ENCODE measurements at places on chromosomes 5 and 9.

DNA sequence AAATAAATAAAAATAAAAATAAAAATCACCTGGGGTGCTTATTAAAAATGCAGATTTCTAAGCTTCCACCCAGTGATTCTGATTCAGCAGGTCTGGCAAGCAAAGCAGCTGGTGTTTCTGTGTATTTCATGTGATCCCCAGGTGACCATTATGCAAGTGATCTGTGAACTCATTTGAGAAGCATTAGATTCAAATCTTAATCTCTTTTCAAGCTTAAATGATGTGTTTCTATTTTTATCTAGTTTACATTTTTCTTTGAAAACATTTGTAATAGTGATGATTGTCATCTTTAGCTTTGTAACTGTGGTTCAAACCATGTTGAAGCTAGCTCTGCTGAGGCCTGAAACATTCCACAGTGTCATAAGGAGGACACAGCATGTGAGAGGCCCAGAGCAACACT is 804.8 kb upstream of the ZNF608 start:
- DNase-seq, result no peak

- no peak for DNase-seq
Observed at GRCh38 chr9:36993933-36994764, 39.9 kb downstream of the PAX5 start.

DNA sequence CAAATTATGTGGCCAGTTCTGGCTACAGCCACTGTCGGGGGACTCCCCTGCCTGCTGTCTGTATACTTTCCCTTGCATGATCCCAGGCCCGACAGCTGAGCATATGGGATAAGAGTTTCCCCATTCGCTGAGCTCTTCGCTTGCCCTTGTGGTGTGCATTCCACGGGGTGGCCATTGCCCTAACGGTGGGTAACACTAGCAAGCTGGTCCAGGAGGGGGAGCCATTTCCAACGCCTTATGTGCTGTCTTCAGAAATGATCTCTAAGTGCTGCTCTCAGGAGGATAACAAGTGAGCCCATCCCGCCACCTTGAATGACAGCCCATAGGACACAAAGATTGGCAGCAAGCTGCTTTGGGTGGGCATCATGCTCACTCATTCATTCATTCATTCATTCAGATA is 190.9 kb downstream of the FSTL4 start:
- no peak for DNase-seq

DNA sequence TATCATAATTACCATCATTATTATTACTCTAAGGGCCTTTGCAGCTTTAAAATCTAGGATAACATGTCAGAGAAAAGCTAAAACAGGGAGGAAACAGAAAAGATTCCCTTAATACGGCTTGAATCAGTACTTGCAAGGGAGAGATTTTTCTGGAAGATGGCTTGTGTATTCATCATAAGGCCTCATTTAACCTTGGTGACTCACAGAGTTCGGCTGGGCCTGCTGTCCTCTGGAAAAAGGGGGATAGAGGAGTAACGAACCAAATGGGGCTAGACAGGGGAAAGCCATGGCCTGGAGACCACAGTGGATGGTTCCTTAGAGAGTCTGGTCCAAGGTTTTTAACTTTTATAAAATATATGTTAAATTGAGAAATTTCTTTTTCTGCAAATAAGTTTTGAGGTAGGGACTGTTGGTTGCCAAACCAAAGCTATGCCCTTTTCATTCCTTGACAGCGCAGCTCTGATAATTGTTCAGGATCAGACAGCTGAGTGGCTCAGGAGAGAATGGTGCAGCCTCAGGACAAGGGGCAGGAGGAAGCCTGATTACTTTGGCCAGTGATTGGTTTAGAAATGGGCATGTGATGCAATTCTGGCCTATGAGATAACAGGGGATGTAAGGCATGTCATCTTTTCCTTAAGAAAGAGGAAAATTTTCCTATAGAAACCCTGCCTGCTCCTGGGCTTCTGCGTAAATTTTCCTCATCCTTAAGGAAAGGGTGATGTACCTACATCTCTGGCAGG is 25.6 kb upstream of the GSN start:
- no peak for DNase-seq

DNA sequence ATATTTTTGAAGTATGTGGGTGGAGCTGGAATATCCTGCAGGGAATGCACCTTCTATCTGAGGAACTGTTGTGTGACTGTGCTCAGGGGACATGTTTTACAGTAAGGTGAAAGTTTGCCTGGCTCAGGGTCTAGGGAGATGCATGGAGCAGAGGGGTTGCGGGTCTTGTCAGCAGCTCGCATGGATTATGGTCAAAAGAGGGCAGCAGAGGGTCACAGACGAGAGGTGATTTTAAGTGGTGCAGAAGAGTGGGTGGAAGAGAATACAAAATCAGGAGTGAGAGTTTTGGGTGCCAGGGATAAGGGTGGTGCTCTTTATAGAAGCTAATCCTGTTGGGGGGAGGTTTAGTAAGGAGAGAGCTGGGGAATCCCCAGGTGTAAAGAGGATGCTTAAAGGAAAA is 53.5 kb upstream of the GRIN3A start:
- no peak for DNase-seq

- no peak for DNase-seq
Observed at GRCh38 chr9:109315480-109316206, 5.2 kb downstream of the EPB41L4B start.

DNA sequence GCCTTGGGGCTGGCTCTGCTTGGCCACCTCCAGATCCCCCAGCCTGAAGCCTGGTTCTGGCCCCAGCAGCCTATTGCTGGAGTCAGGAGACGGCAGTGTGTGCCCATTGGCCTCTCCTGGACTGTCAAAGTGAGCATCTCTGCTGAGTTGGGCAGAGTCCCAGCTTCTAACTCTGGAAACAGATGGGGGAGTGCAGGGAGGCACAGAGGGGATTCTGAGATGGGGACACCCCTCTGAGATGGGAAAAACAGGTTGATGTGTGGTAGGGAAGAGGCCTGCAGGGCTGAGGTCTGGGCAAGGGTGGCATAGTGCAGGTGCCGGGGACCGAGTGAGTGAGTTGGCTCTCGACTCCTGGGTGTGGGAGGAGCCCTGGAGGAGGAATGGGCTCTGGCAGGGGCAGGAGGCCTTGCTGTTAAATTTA is 27.5 kb downstream of the PHF2 start:
- DNase-seq, result no peak

- DNase-seq, result no peak
Observed at GRCh38 chr5:10513501-10514442, 50.1 kb upstream of the ANKRD33B start.

DNA sequence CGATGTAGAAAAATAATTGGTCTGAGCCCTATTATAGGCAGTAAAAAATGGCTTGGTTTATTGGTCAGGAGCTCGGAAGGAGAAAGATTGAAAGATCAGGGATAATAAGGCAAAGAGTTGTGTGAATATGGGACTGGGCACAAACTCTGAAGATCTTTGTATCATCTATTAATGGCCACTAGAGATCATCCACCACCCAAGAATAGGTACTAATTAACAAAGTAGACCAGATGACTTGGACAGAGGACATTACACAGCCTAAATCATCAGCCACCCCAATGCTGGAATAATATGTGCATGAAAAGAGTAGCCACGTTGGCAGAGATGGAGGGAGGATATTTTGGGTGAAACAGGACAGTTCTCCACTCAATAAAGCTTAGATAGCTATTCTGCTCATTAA is 364.1 kb downstream of the EFNA5 start:
- DNase-seq, result no peak

GRCh38 chr5:159133041-159133741 is 33.5 kb upstream of the EBF1 start:
- no peak for DNase-seq

- no peak for DNase-seq
Observed at GRCh38 chr9:113886026-113886369, 9.9 kb downstream of the ZNF618 start.

DNA sequence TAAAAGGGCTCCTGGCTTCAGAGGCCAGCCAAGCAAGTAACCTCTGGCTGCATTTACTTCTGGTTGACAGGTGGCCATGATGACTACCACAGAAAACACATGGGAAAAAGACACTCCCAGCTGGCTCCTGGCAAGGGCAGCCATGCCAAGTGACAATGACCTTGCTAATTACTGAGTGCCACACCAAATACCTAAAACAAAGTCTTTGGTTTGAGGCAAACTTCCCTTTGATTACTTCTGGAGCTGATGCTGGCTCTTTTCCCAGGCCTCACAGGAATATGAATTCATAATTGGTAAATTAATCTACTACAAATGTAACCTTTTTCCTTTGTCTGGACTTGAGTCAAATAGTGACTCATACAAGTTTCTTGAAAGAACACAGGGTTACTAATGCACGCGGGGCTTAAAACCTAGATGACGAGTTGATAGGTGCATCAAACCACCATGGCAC is 61.0 kb downstream of the LPAR1 start:
- no peak for DNase-seq

DNA sequence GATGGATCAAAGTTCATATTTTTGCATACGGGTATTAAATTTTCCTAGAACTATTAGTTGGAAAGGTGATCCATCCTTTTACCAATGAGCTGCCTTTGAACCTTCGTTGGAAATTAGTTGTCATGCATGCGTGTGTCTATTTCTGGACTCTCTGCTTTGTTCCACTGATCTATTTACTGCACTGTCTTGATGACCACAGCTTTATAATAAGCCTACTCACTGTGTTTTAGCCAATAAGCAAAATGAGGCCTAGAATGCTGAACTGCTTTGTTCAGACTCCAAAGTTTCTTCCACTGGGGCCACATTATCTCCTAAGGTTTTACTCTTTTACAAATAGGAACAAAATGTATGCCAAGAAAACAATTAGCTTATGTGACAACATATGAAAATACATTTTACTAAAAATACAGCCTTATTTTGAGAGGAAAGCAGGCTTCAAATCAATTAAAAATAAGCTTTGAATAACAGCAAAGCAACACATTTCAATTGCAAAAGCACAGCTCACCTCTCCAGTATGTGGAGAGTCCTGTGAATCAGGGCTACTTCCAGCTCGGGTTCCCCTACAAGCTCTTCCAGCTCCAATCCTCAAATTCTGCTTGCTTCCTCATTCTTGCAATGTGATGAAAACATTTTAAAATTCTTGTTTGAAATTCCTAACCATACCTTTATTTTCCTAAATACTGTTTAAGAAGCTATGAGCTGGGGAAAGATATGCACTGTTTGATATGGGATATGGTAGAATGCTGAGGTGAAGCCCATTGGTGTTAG is 72.0 kb downstream of the RETREG1 start:
- DNase-seq, result no peak

- DNase-seq, result no peak
Observed at GRCh38 chr5:170171811-170172210, 61.0 kb upstream of the C5orf58 start.

- DNase-seq, result no peak
Observed at GRCh38 chr5:96714450-96714849, 52.3 kb downstream of the CAST start.
